ENCODE measurements at places on chromosomes 5 and 9.

DNA sequence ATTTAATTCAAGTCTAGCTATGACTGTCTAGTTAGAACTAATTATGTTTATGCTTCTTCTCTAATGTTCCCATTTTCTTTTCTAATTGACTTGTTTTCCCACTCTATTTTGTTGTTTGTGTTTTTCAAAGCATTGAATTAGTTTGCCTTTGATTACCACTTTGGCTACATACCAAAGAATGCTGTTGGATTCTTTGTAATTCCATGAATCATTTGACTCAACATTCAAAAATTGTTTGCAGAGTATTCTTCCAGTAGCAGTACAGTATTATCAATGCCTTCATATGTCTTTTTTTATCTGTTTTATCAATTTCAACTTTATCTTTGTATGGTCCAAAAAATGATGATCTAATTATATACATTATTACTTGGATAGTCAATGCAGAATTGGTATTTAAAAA lies 288.7 kb downstream of the RFX3 start:
- DNase-seq = no peak

DNA sequence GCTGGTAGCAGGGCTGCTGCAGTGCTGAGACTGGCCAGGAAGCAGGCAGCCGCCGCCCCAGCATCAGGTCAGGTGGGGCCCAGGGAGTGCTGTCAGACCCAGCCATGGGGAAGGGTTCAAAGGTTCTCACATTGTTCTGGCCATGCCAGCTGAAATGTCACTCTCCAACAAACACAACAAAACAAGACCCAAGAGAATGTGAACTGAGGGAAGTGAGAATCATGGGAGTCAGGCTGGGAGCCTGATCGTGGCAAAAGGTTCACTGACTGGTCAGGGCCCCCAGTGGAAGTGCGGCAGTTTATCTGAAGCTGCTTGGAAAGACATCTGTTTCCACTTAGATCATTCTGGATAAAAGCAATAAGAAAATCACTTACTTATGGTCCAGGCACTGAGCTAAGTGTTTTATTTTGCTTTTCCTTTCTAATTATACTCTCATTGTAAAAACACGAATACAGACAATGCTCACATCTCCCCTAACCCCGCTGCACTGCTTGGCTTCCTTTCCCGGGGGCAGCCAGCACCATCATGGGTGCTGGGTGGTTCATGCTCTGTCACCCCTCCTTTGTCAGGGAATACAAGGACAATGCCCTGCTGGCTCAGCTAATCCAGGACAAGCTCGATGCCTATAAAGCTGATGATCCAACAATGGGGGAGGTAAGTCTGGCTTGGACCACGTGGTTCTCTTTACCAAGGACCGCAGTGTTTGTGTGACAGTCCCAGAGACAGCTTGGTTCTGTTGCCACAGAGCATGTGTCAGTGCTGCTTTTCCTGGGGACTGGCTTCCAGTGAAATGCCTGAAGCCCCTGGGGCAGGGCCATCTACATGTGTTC lies 41.9 kb upstream of the CFAP157 start:
- DNase-seq = no peak

- DNase-seq = no peak
Measured at GRCh38 chr9:2411459-2412215, 209.9 kb upstream of the VLDLR start.

DNA sequence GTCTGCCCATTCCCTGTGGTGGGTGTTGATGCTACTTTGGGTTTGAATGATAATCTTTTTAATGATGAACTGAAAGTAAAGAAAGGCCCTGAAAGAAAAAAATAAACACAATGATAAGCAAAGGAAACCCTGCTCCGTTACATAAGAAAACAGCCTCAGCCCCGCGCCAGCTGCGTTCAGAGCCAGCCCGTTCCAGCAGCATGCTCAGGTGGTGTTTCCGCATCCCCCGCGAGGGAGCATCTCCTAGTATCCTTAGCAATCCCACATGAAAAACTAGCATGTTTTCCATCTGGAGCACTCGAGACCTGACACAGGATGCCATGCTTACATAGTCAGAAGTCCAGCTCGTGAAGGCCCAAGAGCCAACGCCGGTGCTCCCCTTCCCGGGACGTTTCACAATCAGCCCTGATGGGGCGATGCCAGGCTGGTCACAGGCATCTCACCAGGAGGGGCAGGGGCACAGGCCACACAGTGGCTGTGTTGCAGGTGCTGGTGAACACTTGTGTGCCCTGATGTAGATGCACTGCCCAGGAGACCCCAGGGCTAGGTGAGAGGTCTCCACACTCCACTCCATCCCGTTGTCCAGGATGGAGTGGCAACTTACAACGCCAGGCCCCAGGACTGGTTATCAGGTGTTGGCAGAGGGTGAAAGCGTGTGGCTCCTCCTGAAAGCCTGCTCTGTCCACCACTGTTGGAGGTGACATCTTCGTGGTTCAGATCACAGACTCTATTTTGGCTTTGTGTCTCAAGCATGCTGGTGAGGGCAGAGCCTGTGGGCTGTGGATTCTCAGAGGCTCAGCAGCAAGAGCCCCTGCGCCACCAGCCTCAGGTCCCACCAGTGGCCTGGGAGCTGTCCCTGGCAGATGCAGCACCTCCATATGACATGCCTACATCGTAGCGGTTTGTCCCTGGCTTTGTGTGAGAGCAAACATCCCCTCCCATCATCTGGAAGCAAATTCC lies 246.8 kb upstream of the IRX1 start:
- no peak for DNase-seq

- no peak for DNase-seq
Measured at GRCh38 chr5:62702126-62702525, 123.5 kb downstream of the LRRC70 start.

- DNase-seq = no peak
Measured at GRCh38 chr9:94798708-94799107, 72.2 kb downstream of the AOPEP start.

DNA sequence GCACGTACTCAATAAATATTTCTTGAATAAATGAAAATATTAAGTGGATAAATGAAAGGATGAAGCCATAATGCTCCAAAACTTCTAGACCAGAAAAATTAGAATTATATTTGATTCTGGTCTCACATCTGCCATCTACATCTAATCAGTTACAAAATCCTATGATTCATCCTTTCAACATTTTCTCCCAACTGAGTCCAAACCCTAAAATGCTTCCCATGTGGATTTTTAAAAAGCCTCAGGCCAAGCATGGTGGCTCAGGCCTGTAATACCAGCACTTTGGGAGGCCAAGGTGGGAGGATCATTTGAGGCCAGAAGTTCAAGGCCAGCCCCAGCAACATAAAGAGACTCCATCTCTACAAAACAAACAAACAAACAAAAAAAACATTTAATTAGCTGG lies 31.6 kb upstream of the FST start:
- DNase-seq = no peak

GRCh38 chr5:157610990-157611389 lies 35.4 kb upstream of the ADAM19 start:
- DNase-seq = no peak

- DNase-seq = no peak
Measured at GRCh38 chr5:1745796-1746370, 53.8 kb downstream of the MRPL36 start.

DNA sequence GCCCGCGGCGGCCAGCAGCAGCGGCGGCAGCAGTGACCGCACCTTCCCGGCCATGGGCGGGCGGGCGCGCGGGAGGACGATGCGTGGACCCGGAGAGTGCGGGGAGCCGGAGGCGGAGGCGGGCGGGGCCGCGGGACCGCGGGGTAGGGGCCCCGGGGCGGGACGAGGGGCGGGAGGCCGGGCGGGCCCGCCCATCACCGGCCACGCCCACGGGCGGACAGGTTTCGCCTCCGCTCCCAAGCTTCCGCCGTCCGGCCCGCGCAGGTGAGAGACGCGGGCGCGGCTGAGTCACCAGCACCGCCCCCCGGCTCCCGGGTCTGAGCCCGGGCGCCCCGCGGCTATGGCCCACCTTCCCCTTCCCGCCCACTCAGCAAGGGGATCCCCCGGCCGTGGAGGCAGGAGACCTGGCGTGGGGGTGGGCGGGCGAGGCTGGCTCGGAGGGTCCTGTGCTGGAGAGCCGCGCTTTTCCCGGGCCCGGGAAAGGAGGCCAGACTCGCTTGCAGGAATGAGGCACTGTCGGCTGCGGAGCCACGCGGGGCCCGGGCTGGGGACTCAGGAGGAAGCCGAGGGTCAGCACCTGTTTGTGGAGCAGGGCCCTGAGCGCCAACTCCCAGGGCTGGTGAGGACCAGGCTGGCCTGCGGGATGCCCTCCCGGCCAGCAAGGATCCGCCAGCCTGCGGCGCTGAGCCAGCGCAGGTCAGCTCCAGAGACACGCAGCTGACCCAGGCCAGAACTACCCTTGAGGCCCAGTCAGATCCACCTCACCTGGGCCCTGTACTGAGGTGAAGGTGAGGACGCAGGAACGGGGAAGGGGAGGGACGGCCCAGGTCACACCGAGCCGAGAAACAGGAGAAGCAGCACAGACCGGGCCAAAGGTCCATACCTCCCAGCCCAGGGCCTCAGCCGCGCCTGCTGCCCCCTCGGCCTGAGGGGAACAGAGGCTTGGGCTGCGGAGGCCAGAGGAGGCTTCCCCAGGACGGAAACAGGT lies at the start of gene ENTPD2:
Gene ENTPD2, minus strand, starts transcription at position 118 of the 988 bp plus-strand sequence. Its CDS starts 64 bp downstream, at position 54.
- DNase-seq = no peak

DNA sequence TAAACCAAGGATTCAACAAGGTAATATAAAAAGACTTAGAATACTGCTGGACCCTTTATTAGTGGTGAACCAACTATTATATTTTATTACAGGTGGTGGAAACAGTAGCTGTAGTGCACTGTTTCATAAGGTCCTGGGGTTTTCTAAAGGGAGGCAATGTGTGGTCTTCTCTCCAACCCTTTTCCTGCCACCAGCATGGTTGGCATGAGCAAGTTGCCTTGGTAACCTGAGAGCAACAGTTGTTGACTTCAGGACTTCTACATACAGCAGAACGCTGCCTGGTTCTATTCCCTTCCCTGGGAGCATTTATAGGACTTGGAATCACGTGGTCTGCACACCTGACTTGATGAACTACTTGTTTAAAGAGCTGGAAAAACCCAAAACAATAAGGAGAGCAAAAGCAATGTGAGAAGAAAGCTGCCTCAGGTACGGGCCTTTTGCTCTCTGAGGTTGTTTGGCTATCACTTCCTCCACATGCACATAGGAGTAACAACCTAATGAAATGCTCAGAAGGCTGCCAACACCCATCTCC lies 81.1 kb upstream of the RAI14 start:
- DNase-seq = no peak

- no peak for DNase-seq
Measured at GRCh38 chr9:26205261-26205660, 527.0 kb upstream of the TUSC1 start.

DNA sequence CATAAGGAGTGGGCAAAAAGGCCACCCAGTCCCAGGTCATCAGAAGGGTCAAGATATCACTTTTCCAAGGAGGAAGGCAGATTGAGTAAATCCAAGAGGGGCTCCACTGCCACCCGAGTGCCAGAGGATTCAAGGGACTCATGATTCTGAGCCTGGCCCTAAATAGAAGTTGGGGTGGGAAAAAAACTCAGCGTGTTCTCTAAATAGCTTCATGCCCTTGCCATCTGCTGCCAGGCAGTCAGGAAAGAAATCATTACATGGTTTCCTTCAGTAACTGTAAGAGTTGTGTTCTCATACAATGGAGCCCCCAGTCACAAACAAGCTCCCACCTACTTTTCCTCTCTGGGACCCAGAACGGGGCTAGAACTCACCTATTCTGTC lies 37.2 kb downstream of the SAR1B start:
- DNase-seq = no peak

- DNase-seq = no peak
Measured at GRCh38 chr5:177992466-177992865, 3.6 kb downstream of the PROP1 start.

- no peak for DNase-seq
Measured at GRCh38 chr9:71514344-71514975, 253.9 kb downstream of the CEMIP2 start.

DNA sequence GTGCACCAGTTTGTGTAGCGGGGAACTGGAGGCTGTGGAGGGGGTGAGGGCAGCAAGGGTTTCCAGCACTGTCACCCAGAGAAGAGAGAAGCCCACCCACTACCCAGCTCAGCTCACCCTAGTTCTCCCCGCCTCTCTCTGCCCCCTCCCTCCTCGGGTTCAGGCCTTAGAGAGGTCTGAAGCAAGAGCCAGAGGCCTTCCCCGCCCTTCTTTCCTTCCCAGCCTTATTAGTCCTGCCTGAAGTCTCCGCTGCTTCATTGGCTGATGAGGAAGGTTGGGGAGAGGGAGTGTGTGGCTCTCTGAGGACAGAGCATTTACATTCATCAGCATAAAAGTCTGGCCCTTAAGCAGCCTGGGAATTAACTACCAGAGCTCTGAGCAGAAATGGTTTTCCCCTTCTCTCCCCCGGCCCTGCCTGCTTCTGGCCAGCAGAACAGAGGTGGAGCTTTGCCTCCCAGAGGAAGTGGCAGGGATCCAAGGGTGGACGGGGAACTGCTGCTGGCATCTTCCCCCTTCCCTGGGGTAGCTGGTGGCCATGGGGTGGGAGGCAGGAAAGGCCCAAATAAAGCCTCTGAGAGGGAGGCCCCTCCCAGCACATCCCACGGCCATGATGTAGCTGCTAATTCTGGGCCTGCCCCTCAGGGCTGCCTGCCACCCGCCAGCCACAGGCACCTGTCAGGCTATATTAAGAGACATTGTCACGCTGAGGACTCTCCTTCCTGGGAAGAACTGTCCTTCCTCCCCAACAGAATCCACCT lies 4.1 kb downstream of the DNAJB5 start:
- DNase-seq = no peak

- DNase-seq = no peak
Measured at GRCh38 chr5:138457531-138458275, 7.6 kb upstream of the EGR1 start.

- no peak for DNase-seq
Measured at GRCh38 chr5:102545175-102545574, 46.4 kb upstream of the SLCO6A1 start.

- no peak for DNase-seq
Measured at GRCh38 chr5:72063219-72063819, 44.0 kb upstream of the MAP1B start.

- DNase-seq = no peak
Measured at GRCh38 chr9:123108976-123109375, 75.5 kb downstream of the GPR21 start.

DNA sequence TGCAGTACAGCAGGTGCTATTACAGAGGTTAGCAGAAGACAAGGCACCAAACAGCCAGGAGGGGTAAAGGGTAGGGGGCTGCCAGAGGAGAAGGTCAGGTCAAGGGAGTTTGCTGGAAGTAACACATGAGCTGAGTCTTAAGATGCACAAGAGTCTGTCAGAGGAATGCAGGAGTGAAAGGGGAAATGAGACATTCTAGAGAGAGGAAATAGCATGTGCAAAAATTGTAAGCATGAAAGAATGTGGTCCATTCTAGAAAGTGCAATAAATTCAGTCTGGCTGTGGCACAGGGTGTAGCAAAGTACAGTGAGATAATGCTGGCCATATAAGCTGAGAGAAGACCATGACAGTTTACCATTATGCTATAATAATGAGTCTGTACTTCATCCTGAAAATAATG lies 6.6 kb downstream of the GOLGA1 start:
- no peak for DNase-seq

GRCh38 chr5:32387211-32387610 lies 57.3 kb downstream of the ZFR start:
- DNase-seq = no peak
